ENCODE measurements at places on chromosomes 1 and 21.
A peak's percentile ranks its signal among the peaks of the same experiment; 100 is the strongest.

GRCh38 chr1:207440626-207441025 is 13.5 kb upstream of the CR2 start:
- no peak for DNase-seq

DNA sequence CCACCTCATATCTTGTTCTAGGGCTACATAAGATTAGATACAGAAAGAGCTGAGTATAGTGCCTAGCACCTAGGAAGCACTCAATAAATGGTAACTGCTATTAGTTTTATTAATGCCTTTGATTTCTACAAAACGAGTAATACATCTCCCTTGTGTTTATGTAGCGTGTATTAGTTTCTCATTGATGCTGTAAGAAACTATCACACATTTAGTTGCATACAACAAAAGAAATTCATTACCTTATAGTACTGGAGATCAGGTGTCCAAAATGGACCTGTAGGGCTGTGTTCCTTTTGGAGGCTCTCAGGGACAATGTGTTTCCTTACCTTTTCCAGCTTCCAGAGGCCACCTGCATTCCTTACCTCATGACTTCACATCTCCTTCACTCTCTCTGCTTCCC is 961 bp upstream of the ERO1B start:
- DNase-seq: no peak

- DNase-seq: no peak
Observed at GRCh38 chr1:150068109-150068435, 496 bp downstream of the VPS45 start.

- DNase-seq: no peak
Observed at GRCh38 chr1:98001764-98002163, 80.9 kb upstream of the DPYD start.

GRCh38 chr1:86866665-86867064 is 47.3 kb downstream of the SELENOF start:
- DNase-seq: no peak

- no peak for DNase-seq
Observed at GRCh38 chr1:175050992-175051391, 16.6 kb upstream of the TNN start.

DNA sequence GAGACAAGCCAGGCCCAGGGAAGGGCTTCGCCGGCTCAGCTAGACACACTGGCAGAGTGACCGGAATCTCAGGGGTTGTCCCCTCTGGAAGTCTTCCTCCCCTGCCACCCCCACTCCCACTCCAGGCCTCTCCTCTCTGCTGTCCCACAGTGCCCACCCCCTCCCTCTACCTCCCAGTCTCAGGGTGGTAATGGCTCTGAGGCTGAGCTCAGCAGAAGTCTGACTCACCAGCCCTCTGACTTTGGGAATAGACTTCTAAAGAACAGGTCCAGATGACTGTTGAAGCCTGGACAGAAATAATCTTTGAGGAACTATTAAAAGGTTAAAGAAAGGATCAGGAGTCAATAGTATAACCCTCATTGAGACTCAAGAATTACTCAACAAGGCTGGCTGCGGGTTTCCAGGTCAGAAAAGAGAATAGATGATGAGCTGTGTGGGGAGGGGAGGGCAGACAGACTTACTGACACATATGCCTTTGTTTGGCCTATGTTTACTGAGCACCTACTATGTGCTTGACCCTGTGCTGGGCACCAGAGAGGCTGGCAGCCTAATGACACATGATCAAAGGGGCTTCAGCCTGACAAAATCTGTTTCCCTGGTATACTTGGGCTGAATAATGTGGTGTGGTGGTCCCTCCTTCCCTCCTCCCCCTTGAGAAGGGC is 8.2 kb downstream of the HCRTR1 start:
- no peak for DNase-seq

DNA sequence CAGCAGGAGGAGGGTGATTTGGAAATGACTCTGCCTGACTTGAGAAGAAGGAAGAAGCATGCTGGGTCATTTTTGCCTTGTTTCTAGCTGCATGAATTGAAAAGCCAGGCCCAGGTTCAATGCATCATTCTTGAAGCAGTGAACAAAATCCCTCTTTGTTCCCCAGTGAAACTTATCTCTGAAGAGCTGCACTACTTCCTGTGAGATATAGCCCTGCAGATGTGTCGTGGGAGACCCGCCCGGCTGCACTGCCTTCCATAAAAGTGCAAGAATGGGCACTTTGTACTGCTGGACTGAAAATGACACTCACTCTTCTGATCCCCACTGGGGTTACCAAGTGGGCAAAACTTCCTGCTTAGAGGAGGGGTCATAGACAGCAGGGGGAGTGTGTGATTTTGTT is 249.2 kb upstream of the NFIA start:
- no peak for DNase-seq

DNA sequence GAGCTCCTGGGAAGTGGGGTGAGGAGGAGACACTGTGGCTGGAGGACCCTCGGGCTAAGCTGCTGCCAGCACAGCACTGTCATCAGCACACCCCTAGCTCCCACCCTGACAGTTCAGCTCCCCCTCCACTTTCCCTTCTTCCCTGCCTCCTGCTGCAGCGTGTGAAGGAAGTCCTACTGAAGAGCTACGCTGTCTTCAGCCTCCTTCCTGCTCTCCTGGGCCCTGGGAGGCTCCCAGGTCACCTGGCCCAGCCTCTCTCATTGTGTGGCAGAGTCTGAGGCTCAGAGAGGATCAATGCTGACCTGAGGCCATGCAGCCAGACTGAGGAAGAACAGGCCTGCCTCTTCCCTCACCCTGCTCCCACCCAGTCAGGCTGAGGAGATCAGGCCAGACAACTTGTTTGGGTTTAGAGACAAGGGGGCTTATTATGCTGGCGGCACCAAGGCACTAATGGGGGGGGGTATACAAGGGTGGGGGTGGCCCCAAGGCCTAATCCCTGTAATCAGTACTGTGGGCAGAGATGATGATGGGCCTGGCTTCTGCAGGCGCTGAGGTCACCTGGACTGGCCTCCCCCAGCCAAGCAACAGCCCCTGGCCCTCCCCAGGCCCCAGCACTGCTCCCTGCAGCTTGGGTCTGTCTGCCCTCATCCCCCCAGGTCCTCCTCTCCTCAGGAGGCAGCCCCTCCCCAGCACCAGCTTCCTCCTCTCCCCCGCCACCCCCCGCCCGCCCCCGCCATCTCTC is 9.1 kb downstream of the NES start:
- no peak for DNase-seq

DNA sequence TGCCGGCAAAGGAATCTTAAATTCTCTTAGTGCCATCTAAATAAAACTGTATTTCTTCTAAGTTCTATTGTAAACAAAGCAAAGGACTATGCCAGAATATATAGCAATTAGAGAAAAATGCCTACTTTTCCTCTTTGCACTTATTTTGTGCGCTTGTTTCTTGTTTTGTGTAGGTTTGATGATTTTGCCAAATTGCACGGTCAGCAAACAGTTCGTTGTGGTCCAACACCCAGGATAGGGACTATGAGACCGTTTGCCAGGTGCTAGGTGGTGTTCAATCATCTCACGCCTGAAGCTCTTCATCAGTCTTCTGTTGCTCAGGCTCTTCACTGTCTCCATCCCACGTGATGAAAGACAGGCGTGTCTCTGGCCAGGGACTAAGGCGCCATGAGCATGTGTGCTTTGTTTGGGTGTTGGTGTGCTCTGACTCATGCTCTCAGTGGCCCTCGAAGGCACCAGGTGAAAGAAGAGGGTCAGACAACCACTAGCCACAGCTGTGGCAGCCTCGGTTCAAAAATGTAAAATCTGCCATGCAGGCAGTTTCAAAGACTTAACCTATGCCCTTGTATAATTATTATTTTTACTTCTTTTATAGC is 36.9 kb upstream of the KCNE1 start:
- DNase-seq: no peak

DNA sequence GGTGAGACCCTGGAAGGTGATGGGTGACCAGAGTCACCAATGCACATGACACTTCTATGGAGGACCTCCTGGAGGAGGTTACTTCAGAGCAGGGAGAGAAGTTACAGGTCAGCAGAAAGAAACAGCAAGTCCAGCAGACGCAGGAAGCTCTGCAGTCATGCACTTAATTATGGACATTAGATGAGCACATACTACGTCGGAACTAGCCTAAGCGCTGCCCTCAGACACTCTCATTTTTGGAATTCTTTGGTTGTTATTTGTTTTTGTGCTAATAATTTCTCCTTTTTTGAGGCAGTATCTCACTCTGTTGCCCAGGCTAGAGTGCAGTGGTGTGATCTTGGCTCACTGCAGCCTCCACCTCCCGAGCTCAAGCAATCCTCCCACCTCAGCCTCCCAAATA is 93.3 kb upstream of the IFFO2 start:
- DNase-seq: no peak

DNA sequence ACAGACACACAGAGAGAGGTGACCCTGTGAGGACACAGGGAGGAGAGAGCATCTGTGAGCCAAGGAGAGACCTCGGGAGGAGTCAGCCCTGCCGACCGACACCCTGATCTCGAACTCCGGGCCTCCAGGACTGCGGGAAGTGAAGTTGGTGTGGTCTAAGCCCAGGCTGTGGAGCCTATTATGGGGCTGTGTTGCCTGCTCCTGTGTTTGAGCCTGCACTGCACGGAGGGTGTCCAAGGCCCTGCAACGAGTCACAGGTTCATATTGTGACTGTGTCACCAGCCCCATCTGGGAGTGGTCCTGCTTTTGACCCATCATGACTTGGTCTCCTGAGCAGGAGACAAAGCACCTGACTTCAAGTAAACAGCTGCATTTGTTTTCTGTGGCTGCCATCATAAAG is 186.0 kb upstream of the AJAP1 start:
- no peak for DNase-seq

GRCh38 chr1:180151508-180151907 is 3.2 kb upstream of the QSOX1 start:
- no peak for DNase-seq

DNA sequence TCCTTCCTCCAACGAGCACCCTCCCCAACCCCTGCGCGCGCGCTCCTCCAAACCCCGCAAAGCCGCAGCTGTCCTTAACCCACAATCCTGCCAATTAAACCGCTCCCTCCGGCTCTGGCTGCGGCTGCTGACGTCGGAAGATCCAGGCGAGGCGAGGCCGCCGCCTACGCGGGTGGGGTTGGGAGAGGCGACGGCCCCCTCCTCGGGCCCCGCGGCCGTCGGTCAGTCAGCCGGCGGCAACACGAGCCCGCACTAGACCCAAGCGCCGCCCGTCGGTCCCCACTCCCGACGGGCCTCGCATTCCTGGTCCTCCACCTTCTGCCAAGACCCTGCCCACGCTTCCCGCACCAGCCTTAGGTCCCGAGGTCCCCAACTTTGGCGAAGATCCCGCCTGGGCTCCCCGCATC is 75.4 kb downstream of the VWA5B1 start:
- no peak for DNase-seq

DNA sequence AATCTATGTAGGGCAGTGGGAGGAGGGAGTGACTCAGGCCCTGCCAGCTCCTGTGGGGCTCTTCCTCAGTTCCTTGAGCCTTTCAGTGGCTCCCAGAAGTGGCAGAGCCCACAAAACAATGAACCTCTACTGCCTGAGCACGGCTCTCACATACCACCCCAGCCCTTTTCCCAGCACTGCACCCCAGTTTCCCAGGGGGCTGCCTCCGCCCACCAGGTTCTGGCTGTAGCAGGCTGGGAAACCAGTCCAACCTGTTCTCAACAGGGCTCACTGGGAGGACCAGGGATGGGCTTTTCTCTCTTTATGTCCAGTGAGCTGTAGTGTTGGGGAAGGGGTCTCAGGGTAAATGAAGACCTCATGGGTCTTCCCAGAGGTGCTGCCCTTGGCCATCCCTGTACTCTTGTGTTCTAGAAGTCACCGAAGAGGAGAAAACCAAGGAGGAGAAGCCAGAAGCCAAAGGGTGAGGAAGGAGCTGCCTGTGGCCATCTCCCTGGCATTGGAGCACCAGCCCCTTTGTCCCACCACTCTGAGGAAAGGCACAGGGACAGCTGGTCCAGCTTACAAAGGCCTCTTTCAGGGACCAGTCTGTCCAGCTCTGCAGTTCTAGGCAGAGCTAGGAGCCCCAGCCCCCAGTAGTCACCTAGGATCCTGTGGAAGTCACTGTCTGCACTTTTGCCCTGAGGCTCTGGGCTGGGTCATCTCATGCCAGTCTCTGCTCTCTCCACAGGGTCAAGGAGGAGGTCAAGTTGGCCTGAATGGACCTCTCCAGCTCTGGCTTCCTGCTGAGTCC is 3.5 kb downstream of the MARCKSL1 start:
- DNase-seq: no peak

- DNase-seq: no peak
Observed at GRCh38 chr1:234589064-234589800, 20.7 kb downstream of the IRF2BP2 start.

DNA sequence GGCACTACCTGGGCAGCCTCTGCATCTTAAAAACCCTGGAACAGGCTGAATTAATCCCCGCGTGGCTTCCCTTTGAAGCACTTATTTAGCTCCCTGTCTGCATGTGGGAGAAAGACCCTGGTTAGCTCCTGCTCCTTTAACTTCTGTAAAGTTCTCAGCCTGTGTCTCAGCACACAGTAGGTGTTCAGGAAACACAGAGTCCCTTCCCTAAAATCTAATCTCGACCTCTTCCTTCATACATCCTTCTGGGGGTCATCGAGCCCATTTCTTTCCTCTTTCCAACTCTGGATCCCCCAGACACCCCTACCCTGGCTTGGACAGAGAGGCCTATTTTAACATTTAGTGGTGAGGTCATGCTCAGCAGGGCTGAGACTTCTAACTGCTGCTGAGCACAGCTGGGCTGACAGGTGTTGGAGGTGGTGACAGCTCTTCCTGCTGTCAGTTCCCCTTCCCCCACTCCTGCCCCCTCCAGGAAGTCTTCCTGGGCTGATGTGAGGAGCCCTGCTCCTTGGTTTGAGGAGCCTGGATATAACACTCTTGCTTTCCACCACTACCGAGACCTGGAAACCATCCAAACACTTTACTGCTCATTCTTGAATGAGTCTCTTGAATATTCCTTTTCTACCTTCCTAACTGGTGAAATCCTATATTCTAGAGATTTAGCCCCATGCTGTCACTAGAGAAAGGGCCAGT is 5.3 kb downstream of the E2F2 start:
- no peak for DNase-seq

DNA sequence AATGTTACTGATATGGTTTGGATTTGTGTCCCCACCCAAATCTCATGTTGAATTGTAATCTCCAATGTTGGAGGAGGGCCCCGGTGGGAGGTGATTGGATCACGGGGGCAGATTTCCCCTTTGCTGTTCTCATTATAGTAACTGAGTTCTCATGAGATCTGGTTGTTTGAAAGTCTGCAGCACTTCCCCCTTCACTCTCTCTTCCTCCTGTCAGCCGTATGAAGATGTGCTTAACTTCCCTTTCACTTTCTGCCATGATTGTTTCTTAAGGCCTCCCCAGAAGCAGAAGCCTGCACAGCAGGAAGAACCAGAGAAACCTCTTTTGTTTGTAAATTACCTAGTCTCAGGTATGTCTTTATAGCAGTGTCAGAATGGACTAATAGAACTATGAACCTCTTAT is 28.4 kb downstream of the TRIM33 start:
- DNase-seq: peak; percentile 26

Data from stimulated activated naive B cell treated with anti-CD40 and anti-IgM and Interleukin-4, amounts not matched to agents 10 μg/mL and 1 μg/mL and 100 μg/mL, for 72 hours (primary cell).